ENCODE measurements at places on chromosomes 11 and 22.

DNA sequence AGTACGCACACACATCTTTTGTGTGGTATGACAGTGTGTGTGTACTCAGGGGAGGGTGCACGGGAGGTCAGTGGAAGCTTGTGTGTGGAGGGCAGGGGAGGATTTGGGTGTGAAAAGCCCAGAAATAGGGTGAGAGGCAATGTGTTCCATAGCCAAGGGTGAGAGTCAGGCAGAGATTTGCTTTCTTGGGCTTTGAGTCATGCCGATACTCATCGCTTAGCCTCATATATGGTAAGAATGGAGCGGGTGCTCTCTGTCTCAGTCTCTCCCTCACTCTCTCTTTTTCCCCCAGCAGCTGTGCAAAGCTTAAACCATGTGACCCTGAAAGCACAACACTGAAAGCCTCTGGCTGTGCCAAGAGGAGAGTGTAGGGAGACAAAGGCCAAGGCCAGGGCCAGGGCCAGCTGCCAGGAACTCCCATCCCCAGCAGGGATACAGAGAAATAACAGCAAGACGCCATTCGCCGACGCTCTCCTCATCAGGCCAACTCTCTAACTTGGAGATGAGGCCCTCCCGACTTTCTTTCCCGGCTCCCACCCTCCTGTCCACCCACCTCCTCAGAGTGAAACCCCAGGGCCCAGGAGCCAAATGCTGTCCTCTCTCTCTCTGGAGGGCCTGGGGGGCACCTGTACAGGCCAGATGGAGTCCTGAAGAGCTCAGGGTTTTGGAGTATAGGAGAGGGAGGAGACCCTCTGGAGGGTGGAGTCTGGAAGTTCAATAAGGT, 20.3 kb upstream of the MICAL3 start:
- no peak for DNase-seq
- no peaks in the 10 kb centered on the region for H3K36me3 ChIP-seq
- H3K27ac ChIP-seq = no peak overlapping the region
- H3K27me3 ChIP-seq = peaks cover 10% of the 10 kb centered on the region
- no peaks in the 10 kb centered on the region for H3K4me1 ChIP-seq
- no peak overlapping the region for H3K4me3 ChIP-seq

GRCh38 chr22:32706149-32706548, 95.4 kb upstream of the TIMP3 start:
- no peaks in the 10 kb centered on the region for H3K36me3 ChIP-seq
- H3K4me1 ChIP-seq = no peaks in the 10 kb centered on the region
- no peak for DNase-seq
- no peak overlapping the region for H3K27ac ChIP-seq

DNA sequence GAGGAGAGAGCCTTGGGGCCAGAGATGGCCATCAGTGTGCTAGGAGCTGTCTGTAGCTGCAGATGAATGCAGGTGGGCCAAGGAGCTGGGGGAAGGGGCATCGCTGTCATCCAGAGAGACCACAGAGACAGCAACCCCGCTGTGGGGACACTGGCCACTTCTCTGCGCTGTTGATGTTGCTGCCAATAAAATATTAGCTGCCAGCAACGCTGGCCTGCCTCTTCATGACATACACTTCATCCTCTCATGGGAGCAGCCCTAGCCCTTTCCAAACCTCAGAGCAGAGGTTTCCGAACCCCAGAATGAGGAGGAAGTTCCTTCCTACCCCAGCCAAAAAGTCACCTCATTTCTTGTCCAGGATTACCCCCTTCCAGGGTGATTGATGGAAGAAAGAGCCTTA, 106.2 kb downstream of the PARVA start:
- peaks cover 3% of the 10 kb centered on the region for H3K27me3 ChIP-seq
- H3K4me1 ChIP-seq = no peaks in the 10 kb centered on the region
- H3K4me3 ChIP-seq = no peak overlapping the region
- no peaks in the 10 kb centered on the region for H3K36me3 ChIP-seq

GRCh38 chr11:111457731-111458368, 54.3 kb downstream of the BTG4 start:
- no peaks in the 10 kb centered on the region for H3K4me1 ChIP-seq
- H3K36me3 ChIP-seq = no peaks in the 10 kb centered on the region
- no peak overlapping the region for H3K27ac ChIP-seq
- H3K27me3 ChIP-seq = no peaks in the 10 kb centered on the region
- DNase-seq = no peak

DNA sequence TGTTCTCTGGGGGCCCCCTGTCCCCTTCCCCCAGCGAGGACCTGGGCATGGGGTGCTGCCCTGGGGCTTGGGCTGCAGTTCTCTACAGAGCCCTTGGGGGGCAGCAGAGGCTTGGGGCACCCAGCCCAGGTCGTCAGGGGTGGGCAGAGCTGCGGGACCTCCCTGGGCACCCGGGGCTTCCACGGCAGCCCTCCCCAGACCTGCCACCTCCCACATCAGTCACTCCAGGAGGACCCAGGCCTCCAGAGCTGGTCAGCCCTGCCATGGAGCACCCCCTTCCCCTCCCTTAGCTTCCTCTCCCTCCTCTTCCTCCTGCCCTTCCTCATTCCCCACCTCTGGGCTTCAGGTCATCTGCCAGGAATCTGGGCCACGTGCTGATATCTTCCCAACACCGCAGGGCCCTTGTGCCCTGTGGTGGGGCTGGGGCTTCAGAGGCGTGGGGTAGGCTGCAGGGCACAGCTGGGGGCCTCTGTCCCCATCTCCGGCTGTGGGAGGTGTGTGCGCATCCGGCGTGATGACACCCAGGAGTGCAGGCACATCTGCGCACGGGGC, 5.8 kb downstream of the TSPAN4 start:
- H3K36me3 ChIP-seq = no peaks in the 10 kb centered on the region
- no peak overlapping the region for H3K4me3 ChIP-seq
- H3K4me1 ChIP-seq = peaks cover 12% of the 10 kb centered on the region
- H3K27me3 ChIP-seq = peaks cover 78% of the 10 kb centered on the region
- H3K27ac ChIP-seq = no peak overlapping the region

DNA sequence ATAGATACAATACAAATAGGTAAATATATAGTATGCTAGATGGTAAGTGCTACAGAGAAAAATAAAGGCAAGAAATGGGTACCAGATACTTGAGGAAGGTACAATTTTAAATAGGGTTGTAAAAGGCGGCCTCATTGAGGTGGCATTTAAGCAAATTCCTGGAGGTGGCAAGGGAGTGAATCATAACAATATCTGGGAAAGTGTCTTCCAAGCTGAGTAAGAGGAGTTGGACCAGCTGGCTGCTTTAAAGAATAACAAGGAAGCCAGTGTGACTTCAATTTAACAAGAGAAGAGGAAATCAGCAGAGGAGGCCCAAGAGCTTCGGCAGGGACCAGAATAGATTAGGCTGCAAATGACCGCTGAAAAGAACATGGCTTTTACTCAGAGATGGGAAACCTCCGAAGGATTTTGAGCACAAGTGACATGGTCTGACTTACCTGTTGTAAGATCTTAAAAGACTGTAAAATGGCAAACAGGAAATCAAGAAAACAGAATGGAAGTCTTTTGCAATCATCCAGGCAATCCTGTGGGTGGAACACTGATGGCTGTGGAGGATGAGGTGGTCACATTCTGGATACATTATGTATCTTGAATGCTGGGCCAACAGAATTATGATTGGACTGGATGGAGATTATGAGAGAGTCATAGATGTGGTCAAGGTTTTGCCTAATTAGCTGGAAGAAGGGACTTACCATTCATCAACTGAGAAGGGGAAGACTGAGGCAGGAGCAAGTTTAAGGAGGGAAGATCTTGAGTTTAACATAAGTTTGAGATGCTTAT, 77.2 kb downstream of the RDX start:
- H3K27me3 ChIP-seq = no peaks in the 10 kb centered on the region
- H3K4me1 ChIP-seq = no peaks in the 10 kb centered on the region
- H3K4me3 ChIP-seq = no peak overlapping the region
- no peak overlapping the region for H3K27ac ChIP-seq
- no peaks in the 10 kb centered on the region for H3K36me3 ChIP-seq
- DNase-seq = no peak

DNA sequence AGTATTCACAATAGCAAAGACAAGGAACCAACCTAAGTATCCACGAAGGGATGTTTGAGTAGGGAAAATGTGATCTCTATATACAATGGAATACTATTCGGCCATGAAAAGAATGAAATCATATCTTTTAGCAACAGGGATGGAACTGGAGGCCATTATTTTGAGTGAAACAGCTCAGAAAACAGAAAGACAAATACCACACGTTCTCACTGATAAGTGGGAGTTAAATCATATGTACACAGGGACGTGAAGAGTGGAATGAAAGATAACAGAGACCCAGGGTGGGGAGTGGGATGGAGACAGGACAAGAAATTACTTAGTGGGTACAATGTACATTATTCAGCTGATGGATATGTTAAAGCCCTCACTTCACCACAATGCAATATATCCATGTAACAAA, 1012.7 kb downstream of the TBC1D22A start:
- H3K4me3 ChIP-seq = no peak overlapping the region
- H3K27me3 ChIP-seq = no peaks in the 10 kb centered on the region
- H3K4me1 ChIP-seq = no peaks in the 10 kb centered on the region
- DNase-seq = no peak

- DNase-seq = no peak
- H3K27me3 ChIP-seq = peaks cover 8% of the 10 kb centered on the region
- H3K4me3 ChIP-seq = no peak overlapping the region
- no peak overlapping the region for H3K27ac ChIP-seq
- no peaks in the 10 kb centered on the region for H3K4me1 ChIP-seq
- H3K36me3 ChIP-seq = no peaks in the 10 kb centered on the region
Observed at GRCh38 chr11:125449565-125449964, 46.5 kb downstream of the FEZ1 start.

- H3K4me1 ChIP-seq = peaks cover 2% of the 10 kb centered on the region
- H3K27me3 ChIP-seq = peaks cover 41% of the 10 kb centered on the region
- H3K36me3 ChIP-seq = no peaks in the 10 kb centered on the region
- no peak overlapping the region for H3K4me3 ChIP-seq
- H3K27ac ChIP-seq = no peak overlapping the region
- no peak for DNase-seq
Observed at GRCh38 chr11:22344081-22344480, 5.9 kb downstream of the SLC17A6 start.

DNA sequence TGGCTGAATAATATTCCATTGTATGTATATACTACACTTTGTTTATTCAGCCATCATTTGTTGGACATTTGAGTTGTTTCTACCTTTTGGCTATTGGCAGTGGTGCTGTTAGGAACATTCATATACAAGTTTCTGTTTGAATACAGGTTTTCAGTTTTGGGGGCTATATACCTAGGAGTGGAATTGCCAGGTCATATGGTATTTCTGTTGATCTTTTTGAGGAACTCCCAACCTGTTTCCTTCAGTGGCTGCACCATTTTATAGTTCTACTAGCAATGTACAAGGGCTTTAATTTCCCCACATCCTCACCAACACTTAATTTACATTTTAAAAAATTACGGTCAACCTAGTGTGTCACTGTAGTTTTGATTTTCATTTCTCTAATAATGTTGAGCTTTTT, 54.6 kb downstream of the HSD17B12 start:
- no peaks in the 10 kb centered on the region for H3K36me3 ChIP-seq
- no peak overlapping the region for H3K4me3 ChIP-seq
- H3K27me3 ChIP-seq = no peaks in the 10 kb centered on the region
- no peak overlapping the region for H3K27ac ChIP-seq

DNA sequence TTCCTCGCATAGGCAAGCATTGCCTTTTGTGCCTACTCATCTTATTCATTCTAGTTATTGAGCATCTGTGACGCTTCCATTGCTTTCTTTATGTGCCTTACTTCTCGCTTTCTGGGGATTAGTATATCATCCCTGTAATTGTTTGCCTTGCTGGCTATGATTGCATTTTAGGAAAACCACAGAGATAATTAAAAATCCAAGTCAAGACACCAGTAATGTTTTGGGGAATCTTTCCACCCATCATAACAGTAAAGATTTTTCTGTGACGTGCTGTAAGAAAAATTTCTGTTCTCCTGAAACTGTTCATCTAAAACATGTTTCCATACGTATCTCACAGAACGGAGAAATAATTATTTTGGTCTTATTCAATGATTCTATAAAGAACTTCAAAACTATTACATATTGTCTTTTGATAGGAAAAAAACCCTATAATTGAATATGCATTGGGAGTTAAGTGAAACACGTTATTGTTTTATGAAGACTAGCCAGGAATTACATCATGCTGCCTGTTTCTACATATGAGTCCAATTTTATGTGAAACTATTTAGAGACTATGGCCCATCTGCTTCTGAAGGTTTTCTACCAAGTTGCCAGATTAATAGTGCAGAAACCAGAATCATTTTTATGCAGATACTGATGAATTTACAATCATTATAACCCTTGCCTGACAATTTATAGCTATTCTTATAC, 133.7 kb upstream of the FIBIN start:
- H3K36me3 ChIP-seq = no peaks in the 10 kb centered on the region
- no peak for DNase-seq
- H3K4me1 ChIP-seq = no peaks in the 10 kb centered on the region
- no peak overlapping the region for H3K4me3 ChIP-seq

- DNase-seq = no peak
- no peaks in the 10 kb centered on the region for H3K27me3 ChIP-seq
- no peak overlapping the region for H3K27ac ChIP-seq
- no peak overlapping the region for H3K4me3 ChIP-seq
- peaks cover 4% of the 10 kb centered on the region for H3K4me1 ChIP-seq
Observed at GRCh38 chr11:110301032-110301431, 4.6 kb upstream of the RDX start.

DNA sequence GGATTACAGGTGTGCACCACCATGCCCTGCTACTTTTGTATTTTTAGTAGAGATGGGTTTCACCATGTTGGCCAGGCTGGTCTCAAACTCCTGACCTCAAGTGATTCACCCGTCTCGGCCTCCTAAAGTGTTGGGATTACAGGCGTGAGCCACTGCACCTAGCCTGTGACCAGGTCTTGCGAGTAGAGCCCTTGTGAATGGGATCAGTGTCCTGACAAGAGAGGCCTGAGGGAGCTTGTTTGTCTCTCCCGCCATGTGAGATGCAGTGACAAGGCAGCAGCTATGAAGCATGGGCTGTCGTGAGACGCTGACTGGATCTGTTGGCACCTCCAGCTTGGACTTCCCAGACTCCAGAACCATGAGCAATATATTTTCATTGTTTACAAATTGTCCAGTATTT, 69.3 kb downstream of the LRRC32 start:
- H3K27ac ChIP-seq = no peak overlapping the region
- H3K4me3 ChIP-seq = no peak overlapping the region
- H3K4me1 ChIP-seq = no peaks in the 10 kb centered on the region
- H3K36me3 ChIP-seq = no peaks in the 10 kb centered on the region

DNA sequence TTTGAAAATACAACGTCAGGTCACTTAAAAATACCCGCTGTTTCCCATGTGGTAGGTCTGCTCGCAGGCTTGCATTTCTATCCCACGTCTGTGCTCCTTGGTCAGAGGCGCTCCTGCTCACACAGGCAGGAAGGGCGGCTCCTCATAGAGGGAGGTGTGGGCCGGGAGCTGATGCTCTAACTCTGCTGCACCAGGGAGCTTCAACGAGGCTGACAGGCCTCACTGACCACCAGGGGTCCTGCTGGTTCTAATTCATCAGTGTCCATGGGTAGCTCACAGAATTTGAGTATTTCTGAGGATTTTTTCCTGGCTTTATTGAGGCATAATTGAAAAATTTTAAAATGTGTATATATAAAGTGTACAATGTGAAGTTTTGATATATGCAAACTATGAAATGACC, 68.5 kb downstream of the PIWIL3 start:
- no peak overlapping the region for H3K4me3 ChIP-seq
- H3K27ac ChIP-seq = no peak overlapping the region
- H3K36me3 ChIP-seq = no peaks in the 10 kb centered on the region

GRCh38 chr22:35684270-35684700, 33.4 kb upstream of the APOL5 start:
- no peaks in the 10 kb centered on the region for H3K27me3 ChIP-seq
- DNase-seq = no peak
- no peaks in the 10 kb centered on the region for H3K36me3 ChIP-seq
- H3K27ac ChIP-seq = no peak overlapping the region
- H3K4me1 ChIP-seq = no peaks in the 10 kb centered on the region

Data from T-cell (primary cell).